ENCODE measurements at places on chromosomes 13 and 19. TPM values are rescaled to one million over a fixed set of nuclear protein-coding genes. Genes with fewer than 3 reads are reported as not detected.
A peak's percentile ranks its signal among the peaks of the same experiment; 100 is the strongest.

GRCh38 chr19:29293292-29293691, 80.3 kb upstream of the UQCRFS1 start:
- no peak for DNase-seq
- H3K27ac ChIP-seq = no peak overlapping the region
- H3K36me3 ChIP-seq = no peaks in the 10 kb centered on the region
- H3K27me3 ChIP-seq = peaks cover 12% of the 10 kb centered on the region
- no peaks in the 10 kb centered on the region for H3K4me1 ChIP-seq

- no peaks in the 10 kb centered on the region for H3K27me3 ChIP-seq
- DNase-seq = no peak
- H3K36me3 ChIP-seq = no peaks in the 10 kb centered on the region
- H3K4me3 ChIP-seq = no peak overlapping the region
- H3K27ac ChIP-seq = no peak overlapping the region
These were observed 8.4 kb upstream of the CEACAM19 start for GRCh38 chr19:44662691-44663385.

ZNF808 gene
- 20.6 TPM for total RNA-seq

TUBB4A gene
- 0.48 TPM for total RNA-seq

STK11 gene
- 55.0 TPM for total RNA-seq

DNA sequence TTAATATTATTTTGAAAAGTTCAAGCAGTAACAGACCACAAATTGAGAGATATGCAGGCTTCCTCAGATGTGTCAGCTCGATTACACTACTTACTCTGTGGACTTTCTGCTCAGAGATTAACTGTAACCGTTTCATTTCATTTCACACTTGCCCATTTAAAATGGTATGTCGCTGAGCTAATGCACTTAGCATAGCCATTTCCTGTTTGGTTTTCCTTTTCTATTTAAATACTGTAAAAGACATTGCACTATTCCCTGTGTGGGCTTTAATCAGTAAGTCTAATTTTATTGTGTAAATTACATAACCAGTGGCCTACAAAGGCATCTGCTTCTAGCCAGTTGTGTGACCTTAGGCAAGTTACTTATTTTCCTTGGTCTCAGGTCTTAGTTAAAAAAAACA, 237.6 kb downstream of the LACC1 start:
- H3K4me1 ChIP-seq = no peaks in the 10 kb centered on the region
- DNase-seq = no peak
- H3K27ac ChIP-seq = no peak overlapping the region
- H3K4me3 ChIP-seq = no peak overlapping the region
- no peaks in the 10 kb centered on the region for H3K27me3 ChIP-seq

- H3K27me3 ChIP-seq = no peaks in the 10 kb centered on the region
- H3K4me1 ChIP-seq = no peaks in the 10 kb centered on the region
- no peak overlapping the region for H3K27ac ChIP-seq
- no peak overlapping the region for H3K4me3 ChIP-seq
- DNase-seq = no peak
These were observed 9.9 kb upstream of the SPART start for GRCh38 chr13:36356058-36356457.

DNA sequence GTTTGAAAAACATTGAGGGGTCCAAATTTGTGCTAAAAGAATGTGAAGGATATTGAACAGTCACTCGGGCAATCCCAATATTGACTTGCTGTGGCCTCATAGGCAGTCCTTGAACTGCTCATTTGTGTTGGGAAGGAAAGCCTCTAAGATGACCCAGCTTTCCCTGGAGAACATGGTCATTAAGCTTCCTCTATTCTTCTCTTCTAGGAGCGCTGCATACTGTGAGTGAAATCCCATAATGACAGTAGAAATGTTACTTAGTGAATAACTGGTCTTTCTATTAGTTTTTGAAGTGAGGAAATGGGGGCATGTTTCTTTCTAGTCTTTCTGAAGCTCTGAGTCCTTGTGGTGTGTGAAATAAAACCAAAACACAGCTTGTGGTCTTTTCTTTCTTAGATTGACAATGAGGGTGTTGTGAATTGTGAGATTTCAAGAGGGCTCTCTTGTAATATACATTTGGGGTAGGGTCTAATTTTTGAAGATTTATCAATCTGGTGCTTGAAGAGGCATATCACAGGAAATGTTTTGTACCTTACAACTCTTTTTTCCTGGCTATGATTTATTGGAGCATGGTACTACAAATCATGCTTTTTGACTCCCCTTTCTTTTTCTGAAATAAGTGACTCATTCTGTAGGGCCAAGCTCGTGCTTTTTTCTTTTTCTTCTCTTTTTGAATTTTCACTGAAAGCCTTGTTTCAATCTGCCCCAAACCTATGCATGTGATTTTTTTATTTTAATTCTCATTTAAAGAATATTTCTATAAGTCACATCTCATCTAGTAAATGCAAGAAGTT, 250.8 kb downstream of the OXGR1 start:
- no peaks in the 10 kb centered on the region for H3K4me1 ChIP-seq
- no peaks in the 10 kb centered on the region for H3K36me3 ChIP-seq
- DNase-seq = no peak
- H3K27me3 ChIP-seq = no peaks in the 10 kb centered on the region
- H3K4me3 ChIP-seq = no peak overlapping the region
- H3K27ac ChIP-seq = no peak overlapping the region

- H3K4me3 ChIP-seq = no peak overlapping the region
- no peaks in the 10 kb centered on the region for H3K4me1 ChIP-seq
- H3K27me3 ChIP-seq = no peaks in the 10 kb centered on the region
- no peak for DNase-seq
These were observed 2.2 kb downstream of the ABCC4 start for GRCh38 chr13:95298971-95299621.

GRCh38 chr13:62119739-62120700, 704.4 kb upstream of the PCDH20 start:
- no peaks in the 10 kb centered on the region for H3K27me3 ChIP-seq
- no peak overlapping the region for H3K4me3 ChIP-seq
- no peak overlapping the region for H3K27ac ChIP-seq
- no peaks in the 10 kb centered on the region for H3K4me1 ChIP-seq
- no peak for DNase-seq

DNA sequence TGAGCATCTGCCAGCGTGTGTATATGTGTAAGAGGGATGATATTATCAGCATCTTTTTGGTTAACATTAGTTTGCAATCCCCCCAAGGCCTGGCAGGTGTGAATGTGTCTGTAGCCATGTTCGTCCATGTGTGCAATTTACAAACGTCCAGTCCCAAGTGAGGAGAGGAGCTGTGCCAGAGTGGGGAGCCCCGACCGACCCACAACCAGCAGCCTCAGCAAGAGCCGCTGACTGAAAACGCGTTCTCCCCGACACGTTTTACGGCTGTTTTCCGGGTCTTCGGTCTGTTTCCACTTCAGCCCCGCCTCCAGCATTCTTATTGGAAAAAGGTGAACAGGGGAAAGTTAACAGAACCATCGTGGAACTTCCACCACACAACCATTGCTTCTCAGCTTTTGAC, 119.1 kb upstream of the SOX1 start:
- DNase-seq = no peak
- no peaks in the 10 kb centered on the region for H3K36me3 ChIP-seq
- no peak overlapping the region for H3K27ac ChIP-seq
- no peak overlapping the region for H3K4me3 ChIP-seq

ELSPBP1 gene
- not detected for total RNA-seq

ERFL gene
- total RNA-seq = 0.15 TPM

DNA sequence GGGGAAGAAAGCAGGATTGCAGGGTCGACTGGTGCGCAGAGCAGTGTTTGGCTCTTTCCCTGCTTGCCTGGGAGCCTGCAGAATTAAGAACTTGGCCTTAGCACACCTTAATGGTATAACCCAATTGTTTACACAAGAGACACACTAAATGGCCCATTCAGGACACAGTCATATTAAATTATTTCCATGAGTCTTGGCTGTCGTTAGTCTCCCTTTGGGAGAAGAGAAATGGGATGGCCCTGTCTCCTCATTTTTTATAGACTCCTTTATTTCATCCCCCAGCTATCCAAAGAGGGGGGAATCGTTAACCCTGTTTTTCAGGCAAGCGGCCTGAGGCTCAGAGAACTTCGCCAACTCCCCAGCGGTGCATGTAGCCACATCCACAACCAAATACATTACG, 282.5 kb downstream of the SUCLA2 start:
- no peak for DNase-seq
- no peaks in the 10 kb centered on the region for H3K4me1 ChIP-seq
- H3K36me3 ChIP-seq = no peaks in the 10 kb centered on the region
- H3K27ac ChIP-seq = no peak overlapping the region

DNA sequence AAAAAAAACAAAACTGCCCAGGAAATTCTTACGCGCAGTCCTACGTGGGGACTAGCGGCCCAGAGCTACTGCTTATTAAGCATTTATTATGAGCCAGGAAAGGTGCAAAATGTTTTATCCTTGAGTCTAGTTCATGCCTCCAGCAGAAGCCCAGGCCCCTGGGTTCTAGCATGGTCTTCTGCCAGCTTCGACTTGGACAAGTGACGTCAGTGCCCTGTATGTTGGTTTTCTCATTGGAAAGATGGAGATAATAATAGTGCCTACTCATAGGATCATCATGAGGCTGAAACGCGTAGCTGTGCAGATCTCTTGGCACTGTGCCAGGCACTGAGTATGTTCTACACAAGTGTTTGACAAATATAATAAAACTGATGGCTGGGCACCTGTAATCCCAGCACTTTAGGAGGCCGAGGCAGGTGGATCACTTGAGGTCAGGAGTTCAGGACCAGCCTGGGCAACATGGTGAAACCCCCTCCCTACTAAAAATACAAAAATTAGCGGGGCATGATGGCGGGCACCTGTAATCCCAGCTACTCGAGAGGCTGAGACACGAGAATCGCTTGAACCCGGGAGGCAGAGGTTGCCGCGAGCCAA, 12.4 kb upstream of the SULT2B1 start:
- H3K36me3 ChIP-seq = no peaks in the 10 kb centered on the region
- H3K27ac ChIP-seq = no peak overlapping the region
- H3K4me3 ChIP-seq = no peak overlapping the region
- H3K4me1 ChIP-seq = no peaks in the 10 kb centered on the region

SLC25A41 gene
- not detected for total RNA-seq

- H3K36me3 ChIP-seq = no peaks in the 10 kb centered on the region
- H3K27ac ChIP-seq = peak within 1 kb of the TSS; percentile 32
- peaks cover 17% of the 10 kb centered on the region for H3K27me3 ChIP-seq
- H3K4me1 ChIP-seq = peaks cover 5% of the 10 kb centered on the region
These were observed at the start of gene LMTK3 for GRCh38 chr19:48511800-48512503. LMTK3 (minus strand) TSS chr19:48511835; CDS start chr19:48511576, 259 bp downstream.

ATP8A2 gene
- total RNA-seq = under 0.01 TPM

DNA sequence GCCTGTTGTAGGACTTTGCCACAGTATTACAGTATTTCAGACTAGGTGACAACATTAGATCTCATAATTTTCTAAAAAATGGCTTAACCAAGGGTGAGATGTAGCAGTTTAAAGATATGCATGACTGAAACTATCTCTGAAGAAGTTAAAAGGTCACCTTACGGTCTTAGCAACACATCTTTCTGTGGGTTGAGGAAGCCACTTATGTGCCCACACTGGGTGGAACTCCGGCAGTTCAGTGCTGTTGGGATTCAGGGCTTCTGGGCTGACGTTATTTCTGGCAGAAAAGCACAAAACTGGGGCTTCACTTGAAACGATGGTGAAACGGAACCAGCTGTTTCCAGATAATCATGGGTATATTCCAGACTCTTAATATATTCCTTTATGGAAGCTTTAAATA, 697.3 kb downstream of the PCDH9 start:
- no peak overlapping the region for H3K27ac ChIP-seq
- no peaks in the 10 kb centered on the region for H3K36me3 ChIP-seq
- no peaks in the 10 kb centered on the region for H3K27me3 ChIP-seq
- DNase-seq = no peak
- H3K4me1 ChIP-seq = no peaks in the 10 kb centered on the region
- no peak overlapping the region for H3K4me3 ChIP-seq

DNA sequence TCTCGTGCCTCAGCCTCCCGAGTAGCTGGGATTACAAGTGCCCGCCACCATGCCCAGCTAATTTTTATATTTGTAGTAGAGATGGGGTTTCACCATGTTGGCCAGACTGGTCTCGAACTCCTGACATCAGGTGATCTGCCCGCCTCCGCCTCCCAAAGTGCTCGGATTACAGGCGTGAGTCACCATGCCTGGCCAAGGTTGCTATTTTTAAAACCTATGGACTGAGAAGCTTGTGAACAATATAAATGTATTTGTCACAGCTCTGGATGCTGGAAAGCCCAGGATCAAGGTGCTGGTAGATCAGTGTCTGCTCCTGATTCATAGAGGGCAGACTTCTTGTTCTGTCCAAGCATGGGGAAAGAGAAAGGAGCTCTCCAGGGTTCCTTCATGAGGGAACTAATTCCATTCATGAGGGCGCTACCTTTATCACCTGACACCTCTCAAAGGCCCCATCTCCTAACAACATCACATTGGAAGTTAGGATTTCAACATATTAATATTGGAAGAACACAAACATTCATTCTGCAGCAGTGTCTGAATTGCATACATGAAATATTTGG, 16.1 kb downstream of the CARD8 start:
- H3K36me3 ChIP-seq = no peaks in the 10 kb centered on the region
- no peaks in the 10 kb centered on the region for H3K4me1 ChIP-seq
- H3K27me3 ChIP-seq = no peaks in the 10 kb centered on the region
- DNase-seq = no peak

GRCh38 chr13:48251611-48252081, 18.6 kb downstream of the ITM2B start:
- H3K4me1 ChIP-seq = no peaks in the 10 kb centered on the region
- no peak overlapping the region for H3K4me3 ChIP-seq
- H3K27me3 ChIP-seq = no peaks in the 10 kb centered on the region
- no peak overlapping the region for H3K27ac ChIP-seq

GRCh38 chr13:46354156-46355087, 32.6 kb downstream of the RUBCNL start:
- H3K27me3 ChIP-seq = no peaks in the 10 kb centered on the region
- no peak overlapping the region for H3K4me3 ChIP-seq
- DNase-seq = no peak
- H3K4me1 ChIP-seq = no peaks in the 10 kb centered on the region

PDX1 gene
- not detected for total RNA-seq

- no peaks in the 10 kb centered on the region for H3K4me1 ChIP-seq
- H3K36me3 ChIP-seq = no peaks in the 10 kb centered on the region
- H3K27ac ChIP-seq = no peak overlapping the region
- no peak for DNase-seq
These were observed 16.0 kb upstream of the EMC10 start for GRCh38 chr19:50460161-50460765.

GRCh38 chr19:5941673-5942072, 27.6 kb downstream of the CAPS start:
- H3K36me3 ChIP-seq = no peaks in the 10 kb centered on the region
- no peaks in the 10 kb centered on the region for H3K27me3 ChIP-seq
- no peak overlapping the region for H3K4me3 ChIP-seq
- DNase-seq = no peak

DNA sequence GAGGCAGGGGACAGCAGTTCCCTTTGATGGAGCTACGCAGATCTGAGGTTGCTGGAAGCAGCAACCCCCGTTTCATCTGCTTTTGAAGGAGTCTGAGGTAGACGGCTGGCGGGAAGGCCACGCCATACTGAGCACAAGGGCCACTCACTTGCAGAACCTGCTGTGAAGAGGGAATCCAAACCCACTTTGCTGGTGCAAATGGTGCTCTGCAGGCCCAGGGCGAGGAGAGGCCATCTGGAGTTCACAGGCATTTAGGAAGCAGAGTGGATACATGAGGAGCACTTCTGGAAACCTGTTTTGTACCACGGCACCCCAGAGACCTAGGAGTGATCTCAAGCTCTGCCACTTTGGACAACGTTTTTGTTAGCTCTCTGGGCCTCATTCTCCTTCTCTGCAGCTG, 227.8 kb downstream of the UQCRFS1 start:
- no peak overlapping the region for H3K4me3 ChIP-seq
- no peaks in the 10 kb centered on the region for H3K36me3 ChIP-seq

- no peaks in the 10 kb centered on the region for H3K27me3 ChIP-seq
- H3K4me3 ChIP-seq = no peak overlapping the region
- DNase-seq = no peak
- no peaks in the 10 kb centered on the region for H3K36me3 ChIP-seq
These were observed 1.2 kb downstream of the IZUMO4 start for GRCh38 chr19:2097886-2098327.
